Activated CD4-positive, CD25-positive, alpha-beta regulatory T cell (primary cell): ENCODE measurements at places on chromosomes 12 and 14.

DNA sequence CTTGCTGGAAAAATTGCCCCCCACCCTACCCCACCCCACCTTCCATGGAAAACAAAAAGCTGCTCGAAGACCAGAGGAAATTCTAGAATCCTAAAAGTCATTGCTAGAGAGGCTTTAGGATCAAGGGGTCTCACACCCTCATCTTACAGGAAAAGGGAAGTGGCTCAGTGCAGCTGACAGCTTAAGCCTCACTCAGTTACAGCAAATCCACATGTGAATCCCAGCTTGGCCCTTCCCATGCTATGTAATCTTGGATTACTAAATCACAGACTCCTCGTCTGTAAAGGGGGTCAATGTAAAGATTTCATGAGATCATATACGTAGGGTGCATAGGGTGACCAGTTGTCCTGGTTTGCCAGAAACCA is 25.9 kb downstream of the CMKLR1 start:
- DNase-seq, result no peak

GRCh38 chr12:68901551-68901950 is 31.4 kb downstream of the CPM start:
- DNase-seq, result no peak

DNA sequence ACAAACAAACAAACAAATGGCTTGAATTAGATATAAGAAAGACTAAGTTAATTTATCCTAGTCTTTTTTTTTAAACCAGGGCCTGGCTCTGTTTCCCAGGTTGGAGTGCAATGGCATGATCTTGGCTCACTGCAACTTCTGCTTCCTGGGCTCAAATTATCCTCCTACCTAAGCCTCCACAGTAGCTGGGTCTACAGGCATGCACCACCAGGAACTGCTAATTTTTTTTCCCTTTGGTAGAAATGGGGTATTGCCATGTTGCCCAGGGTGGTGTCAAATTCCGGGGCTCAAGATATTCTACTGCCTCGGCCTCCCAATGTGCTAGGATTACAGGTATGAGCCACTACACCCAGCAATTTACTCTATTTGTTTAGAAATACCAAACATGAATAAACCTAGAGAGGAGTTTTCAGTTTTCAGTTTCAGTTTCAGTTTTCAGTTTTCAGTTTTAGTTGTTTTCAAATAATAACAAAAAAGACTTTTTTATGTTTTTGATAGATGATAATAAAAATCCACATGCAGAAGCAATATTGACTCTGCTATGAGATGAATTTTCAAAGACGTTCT is 817.0 kb downstream of the FLRT2 start:
- DNase-seq, result no peak

DNA sequence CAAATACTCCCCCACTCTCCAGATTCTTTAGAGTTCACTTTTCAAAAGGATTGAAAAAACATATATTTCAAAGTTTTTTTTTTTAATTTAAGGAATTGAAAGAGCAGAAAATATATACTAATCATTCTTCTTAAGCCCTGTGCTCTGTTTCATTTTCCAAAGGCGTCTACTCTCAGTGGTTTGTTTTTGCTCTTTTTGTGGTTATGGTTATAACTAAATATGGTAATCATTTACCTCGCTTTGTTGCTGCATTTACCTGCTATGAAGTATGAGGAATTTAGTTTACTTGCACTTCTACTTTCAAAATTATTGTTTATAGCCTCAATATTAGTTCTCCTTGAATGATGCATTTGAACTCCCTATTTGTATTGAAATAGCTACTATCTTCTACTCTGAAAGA is 55.9 kb upstream of the LRRK2 start:
- DNase-seq, result no peak

GRCh38 chr12:74646831-74647230 is 109.2 kb downstream of the ATXN7L3B start:
- no peak for DNase-seq

DNA sequence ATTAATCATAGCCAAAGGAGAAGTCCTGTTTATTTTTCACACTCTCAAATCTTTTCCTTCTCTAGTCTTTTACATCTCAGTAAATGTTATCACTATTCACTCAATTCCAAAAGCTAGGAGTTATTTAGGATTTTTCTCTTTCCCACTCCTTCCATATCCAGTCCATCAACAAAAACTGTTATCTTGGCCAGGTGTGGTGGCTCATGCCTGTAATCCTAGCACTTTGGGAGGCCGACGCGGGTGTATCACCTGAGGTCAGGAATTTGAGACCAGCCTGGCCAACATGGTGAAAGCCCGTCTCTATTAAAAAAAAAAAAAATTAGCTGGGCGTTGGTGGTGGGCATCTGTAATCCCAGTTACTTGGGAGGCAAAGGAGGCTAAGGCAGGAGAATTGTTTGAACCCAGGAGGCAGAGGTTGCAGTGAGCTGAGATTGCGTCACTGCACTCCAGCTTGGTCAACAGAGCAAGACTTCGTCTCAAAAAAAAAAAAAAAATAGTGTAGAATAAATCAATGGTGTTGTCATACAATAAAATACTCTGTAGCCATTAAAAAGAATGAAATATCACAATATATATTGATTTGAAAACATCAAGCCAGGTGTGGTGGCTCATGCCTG is 46.6 kb upstream of the FOXJ2 start:
- no peak for DNase-seq

- DNase-seq, result peak; percentile 64
Observed at GRCh38 chr14:76977793-76978720, 50.5 kb downstream of the IRF2BPL start.

- DNase-seq, result no peak
Observed at GRCh38 chr12:83172441-83172840, 485.7 kb downstream of the TMTC2 start.

GRCh38 chr12:111455448-111456320 is 50.0 kb downstream of the SH2B3 start:
- no peak for DNase-seq

- no peak for DNase-seq
Observed at GRCh38 chr12:54420766-54421144, 1.7 kb upstream of the ITGA5 start.

DNA sequence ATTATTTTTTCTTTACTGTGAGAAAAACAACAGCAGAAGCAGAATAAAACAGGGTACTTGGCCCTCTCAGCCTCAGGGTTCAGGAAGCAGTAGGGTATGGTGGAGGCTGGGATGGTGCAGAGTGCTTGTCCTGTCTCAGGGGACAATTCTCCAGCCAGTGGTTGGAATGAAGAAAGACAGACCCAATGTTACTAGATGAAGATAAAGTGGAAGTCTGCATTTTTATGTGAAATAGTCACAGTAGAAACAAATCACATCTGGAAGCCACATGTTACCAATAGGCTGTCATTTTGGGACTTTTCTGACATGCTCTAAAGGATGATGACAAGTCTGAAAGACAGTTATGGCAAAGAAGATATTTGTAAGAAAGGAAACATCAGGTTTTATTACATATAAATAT is 32.3 kb downstream of the PROX2 start:
- DNase-seq, result no peak

DNA sequence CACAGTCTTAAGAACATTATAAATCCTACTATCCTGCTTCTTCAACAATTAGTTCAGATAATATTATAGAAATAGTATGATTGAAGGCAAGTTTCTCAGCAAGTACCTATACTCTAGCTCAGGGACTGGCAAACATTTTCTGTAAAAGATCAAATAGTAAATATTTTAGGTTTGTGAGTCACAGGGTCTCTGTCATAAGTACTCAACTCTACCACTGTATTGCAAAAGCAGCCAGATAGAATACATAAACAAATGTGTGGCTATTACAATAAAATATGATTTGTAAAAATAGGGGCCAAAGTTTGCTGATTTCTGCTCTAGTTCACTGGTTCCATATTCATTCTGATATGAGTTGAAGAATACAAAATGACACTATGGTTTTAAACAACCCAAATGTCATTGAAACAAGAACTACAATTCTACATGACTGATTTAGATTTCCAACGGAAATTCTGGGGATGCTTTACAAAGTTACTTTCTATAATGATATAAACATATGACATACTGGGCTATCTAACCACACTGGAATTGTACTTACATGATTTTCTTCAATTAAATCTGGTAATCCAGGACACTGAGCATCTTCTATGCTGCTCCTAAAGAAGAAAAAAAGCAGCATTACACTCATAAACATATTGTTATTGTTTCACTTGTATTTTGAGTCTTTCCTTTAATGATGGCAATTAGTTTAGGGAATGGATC is 23.2 kb downstream of the LGALS3 start:
- DNase-seq, result no peak

DNA sequence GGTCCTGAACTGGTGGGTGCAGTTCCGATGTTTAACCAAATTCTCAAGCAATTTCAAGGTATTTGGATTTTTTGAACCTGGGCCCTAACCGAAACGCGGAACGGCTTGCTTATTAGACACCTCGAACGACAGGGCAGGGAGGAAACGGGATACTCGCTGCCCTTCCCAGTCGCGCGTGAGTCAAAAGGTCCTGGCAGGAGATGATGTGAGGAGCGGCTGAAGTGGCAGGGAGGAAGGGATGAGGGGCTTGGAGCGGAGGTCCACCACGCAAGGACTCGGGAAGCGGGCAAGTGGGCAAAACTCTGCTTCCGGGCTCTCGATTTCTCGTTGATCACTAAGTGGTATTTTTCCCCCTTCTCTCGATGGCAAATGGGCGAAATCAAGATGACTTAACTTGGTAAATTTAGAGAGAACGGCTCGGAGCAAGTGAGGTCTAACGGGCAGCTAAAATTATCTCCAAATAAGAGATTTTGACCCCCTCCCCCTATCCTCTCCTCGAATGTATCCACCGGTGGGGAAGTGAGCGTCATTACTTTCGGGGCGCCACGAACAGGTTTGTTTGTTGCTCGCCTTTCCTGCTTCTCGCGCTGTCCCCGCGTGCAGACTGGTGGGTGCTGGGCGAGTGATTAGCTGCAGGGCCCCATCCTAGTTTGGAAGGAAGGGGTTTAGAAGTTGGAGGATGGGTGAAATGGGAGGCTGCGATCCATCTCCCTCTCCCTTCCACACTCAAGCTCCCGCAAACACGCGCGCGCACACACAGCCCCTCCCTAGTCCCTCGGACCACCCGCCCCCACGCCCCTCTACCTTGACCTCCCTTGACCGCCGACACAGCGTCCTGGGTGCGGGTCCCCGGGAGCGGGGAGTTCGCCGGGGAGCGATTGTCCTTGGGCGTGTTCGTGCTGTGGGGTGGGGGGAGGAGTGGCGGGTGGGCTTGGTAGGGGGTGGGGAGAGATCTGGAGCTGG is 986 bp upstream of the NTF3 start:
- DNase-seq, result no peak

GRCh38 chr12:71694099-71694820 is 8.4 kb downstream of the TMEM19 start:
- no peak for DNase-seq

GRCh38 chr14:105738638-105739037 is 212.3 kb downstream of the TMEM121 start:
- DNase-seq, result no peak

DNA sequence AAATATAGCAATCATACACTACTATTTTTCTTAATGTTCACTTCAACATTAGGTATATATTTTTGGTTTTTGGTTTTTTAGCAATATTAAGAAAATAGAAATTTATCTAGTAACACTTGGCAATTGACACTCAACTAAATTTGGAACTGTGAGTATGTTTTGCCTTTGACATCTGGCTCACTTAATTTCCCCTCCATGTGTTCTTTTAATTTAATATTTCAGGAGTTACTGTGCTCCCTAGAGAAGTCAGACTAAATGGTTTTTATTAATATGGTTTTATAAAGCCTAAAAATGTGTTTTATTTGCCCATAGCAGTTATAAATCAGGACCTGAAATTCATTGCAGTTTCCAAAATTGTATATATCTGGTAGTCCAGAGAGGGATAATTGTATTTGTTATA is 175.3 kb upstream of the AVPR1A start:
- DNase-seq, result no peak

- DNase-seq, result no peak
Observed at GRCh38 chr14:22285991-22286390, 303.0 kb downstream of the DAD1 start.

DNA sequence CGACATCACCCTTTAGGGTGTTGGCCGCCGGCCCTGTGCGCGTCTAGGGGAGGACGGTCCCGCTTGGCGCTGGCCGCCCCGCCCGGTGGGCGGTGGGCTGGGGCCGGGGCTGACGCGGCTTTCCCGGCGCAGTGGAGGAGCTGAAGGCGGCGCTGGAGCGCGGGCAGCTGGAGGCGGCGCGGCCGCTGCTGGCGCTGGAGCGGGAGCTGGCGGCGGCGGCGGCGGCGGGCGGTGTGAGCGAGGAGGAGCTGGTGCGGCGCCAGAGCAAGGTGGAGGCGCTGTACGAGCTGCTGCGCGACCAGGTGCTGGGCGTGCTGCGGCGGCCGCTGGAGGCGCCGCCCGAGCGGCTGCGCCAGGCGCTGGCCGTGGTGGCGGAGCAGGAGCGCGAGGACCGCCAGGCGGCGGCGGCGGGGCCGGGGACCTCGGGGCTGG is 3.6 kb downstream of the TNFAIP2 start:
- DNase-seq, result no peak

GRCh38 chr12:49079793-49080192 is 10.0 kb upstream of the RHEBL1 start:
- DNase-seq, result no peak

GRCh38 chr14:75969891-75970290 is 11.9 kb downstream of the TGFB3 start:
- no peak for DNase-seq

GRCh38 chr14:56100556-56100955 is 17.7 kb upstream of the PELI2 start:
- no peak for DNase-seq

- DNase-seq, result no peak
Observed at GRCh38 chr12:49626169-49626835, 2.9 kb downstream of the PRPF40B start.

DNA sequence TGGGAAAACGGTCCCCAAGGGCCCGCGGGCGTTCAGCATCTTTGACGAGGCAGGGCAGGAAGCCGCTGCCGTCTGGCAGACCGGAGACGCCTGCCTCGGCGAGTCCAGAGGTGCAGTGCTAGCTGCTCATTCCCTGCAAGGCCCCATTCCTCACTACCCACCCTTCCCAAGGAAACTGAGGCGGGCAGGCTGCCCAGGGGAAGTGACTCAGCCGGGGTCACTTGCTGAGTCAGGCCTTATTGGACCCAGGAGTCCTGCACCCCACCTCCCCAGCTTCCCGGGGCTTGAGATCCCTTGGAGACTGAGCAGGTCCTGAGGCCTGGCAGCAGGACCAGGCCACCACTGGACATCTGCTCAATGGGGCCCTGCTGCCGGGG is 3.7 kb downstream of the SH2B3 start:
- no peak for DNase-seq
